ENCODE measurements at places on chromosomes 2 and 18. TPM values are rescaled to one million over a fixed set of nuclear protein-coding genes. Genes with fewer than 3 reads are reported as not detected.

DNA sequence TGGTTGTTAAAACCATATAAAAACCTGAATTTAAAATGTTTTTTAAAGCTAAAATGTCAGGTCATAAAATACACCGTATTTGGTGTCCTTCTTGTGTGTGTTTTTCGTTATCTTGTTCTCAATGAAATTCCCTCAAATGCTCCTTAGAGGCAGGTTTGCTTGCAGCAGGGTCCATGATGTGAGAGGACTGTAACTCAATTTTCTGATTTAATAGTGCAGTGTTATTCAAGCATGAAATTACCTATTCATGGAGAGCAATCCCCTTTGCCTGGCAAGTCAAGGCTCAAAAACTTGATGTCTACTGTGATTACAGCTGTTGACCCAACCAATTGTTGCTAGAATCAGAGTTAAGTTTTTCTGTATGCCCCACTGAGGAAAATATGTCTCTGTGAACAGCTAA lies 318.2 kb downstream of the GALNT13 start:
- DNase-seq = no peak
- no peaks in the 10 kb centered on the region for H3K27me3 ChIP-seq
- no peak overlapping the region for H3K4me3 ChIP-seq
- no peak overlapping the region for H3K27ac ChIP-seq
- H3K4me1 ChIP-seq = peaks cover 3% of the 10 kb centered on the region
- no peaks in the 10 kb centered on the region for H3K36me3 ChIP-seq

DNA sequence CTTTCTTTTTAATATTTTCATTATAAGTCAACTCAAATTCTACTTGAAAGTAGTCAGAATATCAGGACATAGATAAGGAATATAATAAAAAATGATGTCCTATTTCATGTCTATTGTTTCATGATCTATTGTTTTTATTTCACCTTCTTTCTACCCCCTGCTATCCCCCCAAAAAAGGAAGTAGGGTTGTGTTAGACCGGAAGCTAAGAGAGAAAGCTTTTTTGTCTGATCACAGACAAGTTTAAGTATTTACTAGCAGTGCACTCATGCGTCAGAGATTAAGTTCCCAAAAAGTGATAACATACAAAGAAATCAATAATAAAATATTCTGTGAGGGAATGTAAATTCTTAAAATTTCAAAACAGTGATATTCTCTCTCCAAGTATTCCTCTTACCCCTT lies 447.1 kb upstream of the CNTNAP5 start:
- H3K27ac ChIP-seq = no peak overlapping the region
- H3K4me1 ChIP-seq = no peaks in the 10 kb centered on the region
- H3K36me3 ChIP-seq = no peaks in the 10 kb centered on the region
- no peak for DNase-seq

DNA sequence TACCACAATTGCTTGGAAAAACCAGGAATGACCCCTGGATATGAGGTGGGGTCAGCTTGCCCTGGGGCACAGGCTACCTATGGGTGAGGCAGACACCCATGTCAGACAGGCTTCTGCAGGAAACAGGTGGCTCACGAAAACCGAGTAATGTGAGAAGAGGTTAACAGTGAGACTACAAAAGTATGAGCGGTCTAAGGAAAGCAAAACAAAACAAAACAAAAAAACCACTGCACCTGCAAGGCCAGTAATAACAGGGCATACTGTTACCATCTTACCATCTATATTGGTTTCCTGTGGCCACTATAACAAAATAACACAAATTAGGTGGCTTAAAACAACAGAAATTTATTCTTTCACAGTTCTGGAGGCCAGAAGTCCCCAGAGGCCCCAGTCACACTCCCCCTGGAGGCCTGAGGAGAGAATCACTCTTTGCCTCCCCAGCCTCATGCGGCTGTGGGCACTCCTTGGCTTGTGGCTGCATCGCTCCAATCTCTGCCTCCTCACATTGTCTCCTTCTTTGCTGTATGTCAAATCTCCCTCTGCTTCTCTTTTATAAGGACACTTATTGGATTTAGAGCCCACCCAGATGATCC lies 86.6 kb upstream of the EPC2 start:
- H3K36me3 ChIP-seq = no peaks in the 10 kb centered on the region
- no peak for DNase-seq
- H3K27ac ChIP-seq = no peak overlapping the region
- no peak overlapping the region for H3K4me3 ChIP-seq
- no peaks in the 10 kb centered on the region for H3K4me1 ChIP-seq

- no peaks in the 10 kb centered on the region for H3K4me1 ChIP-seq
- DNase-seq = no peak
- no peak overlapping the region for H3K27ac ChIP-seq
These were observed 251.3 kb downstream of the FAM210A start for GRCh38 chr18:13474907-13475545.

GRCh38 chr2:196041786-196042185 lies 26.9 kb downstream of the DNAH7 start:
- no peak overlapping the region for H3K27ac ChIP-seq
- DNase-seq = no peak
- H3K4me1 ChIP-seq = no peaks in the 10 kb centered on the region
- H3K27me3 ChIP-seq = no peaks in the 10 kb centered on the region
- no peak overlapping the region for H3K4me3 ChIP-seq
- no peaks in the 10 kb centered on the region for H3K36me3 ChIP-seq

The ADRA2B gene
- total RNA-seq = 0.21 TPM

The CCDC141 gene
- 48.1 TPM for total RNA-seq

The POTEJ gene
- 1.8 TPM for total RNA-seq

The SKOR2 gene
- total RNA-seq = not detected
